ENCODE measurements at places on chromosomes 5 and 9.

DNA sequence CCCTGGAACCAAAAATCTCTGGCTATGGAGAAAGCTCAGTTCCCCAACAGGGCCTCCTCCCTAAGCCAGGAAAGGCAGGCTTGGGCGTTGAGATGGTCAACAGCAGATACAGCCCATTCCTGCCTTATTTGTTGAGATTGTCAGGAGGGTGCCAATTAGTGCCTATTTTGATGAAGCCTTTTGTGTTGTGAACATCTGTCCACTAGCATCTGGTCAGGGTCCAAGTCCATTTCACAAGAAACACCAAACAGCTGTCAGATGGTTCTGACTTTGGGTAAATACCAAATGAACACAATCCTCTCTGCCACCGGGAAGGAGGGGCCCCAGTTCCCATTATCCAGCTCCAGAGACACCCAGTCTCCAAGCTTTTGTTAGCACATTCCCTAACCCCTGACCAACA lies 19.9 kb downstream of the SEMA6A start:
- DNase-seq, result peak; percentile 86

GRCh38 chr5:143054480-143054941 lies 284.3 kb downstream of the ARHGAP26 start:
- DNase-seq, result no peak

DNA sequence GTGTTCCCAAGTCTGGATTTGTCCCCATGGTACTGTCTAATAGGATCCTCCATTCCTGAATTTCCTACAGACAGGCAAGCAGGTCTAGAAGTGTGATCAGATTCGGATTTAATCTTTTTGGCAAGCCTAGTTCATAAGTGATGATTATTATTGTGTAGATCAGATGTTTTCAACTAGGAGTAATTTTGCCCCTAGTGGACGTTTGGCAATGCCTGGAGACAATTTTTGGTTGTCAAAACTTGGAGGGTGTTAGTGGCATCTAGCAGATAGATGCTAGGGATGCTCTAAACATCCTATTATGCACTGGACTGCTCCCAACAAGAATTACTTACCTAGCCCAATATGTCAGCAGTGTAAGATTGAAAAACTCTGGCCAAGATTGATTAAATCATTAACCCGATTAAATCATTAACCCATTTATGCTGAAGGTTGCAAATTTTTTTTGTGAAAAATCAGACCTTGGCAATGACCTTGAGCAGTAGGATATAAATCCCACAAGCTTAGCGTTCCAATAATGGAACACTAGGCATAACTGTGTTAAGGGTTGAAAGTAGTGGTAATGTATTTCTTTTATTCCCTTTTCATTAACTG lies 28.2 kb downstream of the TCERG1 start:
- no peak for DNase-seq

GRCh38 chr9:134858051-134858841 lies 22.4 kb upstream of the FCN2 start:
- no peak for DNase-seq

DNA sequence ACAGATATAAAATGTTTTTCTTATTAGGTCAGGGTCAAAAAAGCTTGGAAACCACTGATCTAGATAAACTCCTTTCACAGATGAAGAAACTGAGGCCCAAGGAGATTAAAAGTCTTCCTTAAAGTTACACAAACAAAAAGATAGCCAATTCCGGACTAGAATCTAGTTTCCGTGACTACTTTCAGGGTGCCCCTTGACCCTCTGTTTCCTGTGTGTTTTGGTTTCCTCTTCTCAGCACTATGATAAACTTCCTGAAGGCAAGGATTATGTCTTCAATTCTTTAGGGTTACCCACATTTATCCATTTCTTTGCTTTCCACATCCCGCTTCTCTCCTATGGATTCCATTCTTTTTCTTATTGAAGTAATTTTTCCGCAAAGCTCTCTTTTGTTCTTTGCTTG lies 83.1 kb downstream of the ADAMTS12 start:
- no peak for DNase-seq

DNA sequence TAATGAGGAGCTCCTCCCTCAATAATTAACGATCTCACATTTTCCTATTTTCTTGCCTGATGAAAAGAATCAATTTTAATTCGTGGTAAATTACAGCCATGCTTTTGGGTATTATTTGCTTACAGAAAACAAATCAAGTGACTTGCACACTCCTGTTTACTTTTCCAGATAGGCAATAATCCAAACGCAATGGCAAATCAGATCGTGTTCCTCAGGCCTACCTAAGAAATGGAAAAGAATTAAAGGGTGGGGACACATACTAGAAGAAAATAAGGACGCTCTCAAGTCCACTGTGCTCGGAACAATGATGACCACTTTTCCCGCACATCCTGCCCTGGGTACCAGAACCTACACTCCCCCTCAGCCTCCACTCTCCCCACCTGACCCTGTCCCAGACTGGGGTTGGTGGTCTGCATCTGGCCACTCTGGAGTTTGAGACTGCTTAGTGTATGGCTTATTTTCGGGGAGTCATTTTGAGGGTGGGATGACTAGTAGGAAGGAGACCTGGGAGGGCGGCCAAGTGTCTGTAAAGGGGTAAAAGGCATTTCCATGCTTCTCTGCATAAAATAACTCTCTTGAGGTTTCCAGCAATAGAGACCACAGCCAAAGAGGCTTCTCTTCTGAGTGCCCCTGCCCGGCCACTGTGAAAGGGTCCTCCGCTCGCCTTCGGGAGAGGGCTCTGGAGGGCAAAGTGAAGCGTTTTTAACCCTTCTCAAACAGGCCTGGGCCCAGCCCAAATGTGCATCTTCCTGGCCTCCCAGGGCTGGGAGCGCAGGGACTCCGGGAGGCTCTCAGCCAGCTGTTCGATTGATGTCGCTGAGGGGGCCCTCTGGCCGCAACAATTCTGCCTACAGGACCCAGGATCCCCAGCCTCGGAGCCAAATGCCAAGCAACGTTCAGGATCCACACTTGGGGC lies 4.5 kb upstream of the OTP start:
- no peak for DNase-seq

DNA sequence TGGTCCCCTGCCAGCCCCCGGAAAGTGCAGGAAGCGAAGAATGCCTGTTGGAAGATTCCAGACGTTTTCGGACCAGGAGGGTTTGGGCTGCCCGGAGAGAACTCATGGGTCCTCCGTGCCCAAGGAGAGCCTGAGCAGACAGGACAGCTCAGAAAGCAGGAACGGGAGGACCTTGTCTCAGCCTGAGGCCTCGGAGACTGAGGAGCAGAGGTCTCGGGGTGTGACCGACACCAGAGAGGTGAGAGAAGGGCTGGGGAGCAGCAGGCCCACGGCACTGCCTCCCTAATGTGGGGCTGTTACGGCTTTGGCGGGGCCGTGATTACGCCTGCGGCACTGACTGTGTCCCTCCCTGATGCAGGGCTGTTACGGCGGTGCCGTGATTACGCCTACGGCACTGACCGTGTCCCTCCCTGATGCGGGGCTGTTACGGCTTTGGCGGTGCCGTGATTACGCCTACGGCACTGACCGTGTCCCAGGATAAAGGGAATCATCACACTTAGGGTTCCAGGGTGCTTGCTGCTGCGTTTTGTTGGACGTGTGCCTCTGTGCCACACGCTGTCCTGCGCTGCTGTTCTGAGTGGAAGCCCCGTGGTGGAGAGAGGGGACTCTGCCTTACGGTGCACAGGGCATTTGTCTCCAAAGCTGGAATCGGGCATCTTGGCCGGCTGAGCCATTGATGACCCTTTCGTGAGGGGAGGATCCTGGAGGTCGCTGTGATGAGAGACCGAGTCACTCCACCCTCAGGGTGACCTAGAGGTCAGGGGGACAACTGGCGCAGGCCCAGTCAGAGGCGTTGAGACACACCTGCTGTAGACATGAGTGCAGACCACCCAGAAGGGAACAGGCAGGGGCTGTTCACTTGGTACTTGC lies 25.7 kb downstream of the CEP72 start:
- DNase-seq, result no peak

- DNase-seq, result no peak
Observed at GRCh38 chr9:4086119-4087090, 213.5 kb downstream of the GLIS3 start.

DNA sequence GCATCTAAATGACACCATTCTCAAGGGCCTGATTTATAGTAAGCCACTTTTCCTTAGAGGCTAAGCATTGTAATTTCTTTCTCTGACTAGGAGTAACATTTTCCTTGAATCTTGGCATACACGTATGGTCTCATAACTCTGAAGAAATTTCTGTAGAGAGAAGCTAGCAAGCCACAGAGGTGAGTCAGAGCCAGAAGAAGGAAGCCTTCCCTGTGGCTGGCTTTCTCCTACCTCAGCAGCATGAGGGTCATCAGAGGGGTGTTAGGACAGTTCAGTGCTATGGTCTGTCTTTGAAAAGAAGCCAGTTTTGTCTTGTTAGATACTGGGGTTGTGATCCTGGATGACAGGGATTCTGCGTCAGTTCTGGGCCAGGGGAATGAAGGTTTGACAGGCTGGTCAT lies 3.2 kb downstream of the SNX30 start:
- DNase-seq, result no peak

- no peak for DNase-seq
Observed at GRCh38 chr5:123659495-123659894, 147.5 kb downstream of the CSNK1G3 start.

DNA sequence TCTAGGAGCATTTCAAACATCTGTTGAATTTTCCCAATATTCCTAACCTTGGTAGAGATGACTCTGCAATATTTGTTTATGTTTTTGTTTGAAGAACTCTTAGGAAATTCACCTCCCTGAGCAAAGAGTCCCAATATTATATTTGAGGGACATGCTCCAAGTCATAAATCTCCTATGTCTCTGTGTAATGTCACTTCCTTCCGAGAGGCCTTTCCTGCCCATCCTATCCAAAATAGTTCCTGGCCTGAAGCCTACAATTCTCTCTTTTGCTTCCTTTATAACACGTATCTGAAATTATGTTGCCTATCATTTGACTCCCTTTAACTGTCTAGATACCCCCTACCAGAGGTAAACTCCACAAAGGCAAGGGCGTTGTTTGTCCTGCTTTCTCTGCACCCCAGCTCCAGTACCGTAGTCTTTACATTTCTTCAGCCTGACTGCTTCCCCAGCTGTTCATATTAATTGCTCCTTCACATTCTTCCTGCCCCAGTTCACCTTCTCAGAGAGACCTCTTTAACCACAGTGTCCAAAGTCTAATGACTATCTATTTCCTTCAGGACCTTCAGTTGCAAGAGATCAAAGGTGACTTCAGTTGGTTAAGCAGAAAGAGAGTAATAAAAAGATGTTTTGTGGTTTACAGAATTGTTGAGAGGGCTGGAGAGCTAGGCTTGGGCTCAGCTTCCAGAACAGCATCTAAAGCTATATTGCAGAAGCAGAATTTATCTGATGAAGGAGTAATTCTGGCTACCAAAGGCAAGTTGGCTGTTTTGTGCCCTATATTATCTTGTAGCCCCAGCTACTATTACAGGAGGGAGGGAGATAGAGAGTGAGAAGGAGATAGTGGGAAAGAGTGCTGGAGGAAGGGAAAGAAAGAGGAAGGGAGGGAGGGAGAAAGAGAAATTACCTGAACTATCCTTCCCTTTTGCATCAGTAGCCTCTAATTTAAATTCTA lies 109.3 kb upstream of the TMEM161B start:
- DNase-seq, result no peak

DNA sequence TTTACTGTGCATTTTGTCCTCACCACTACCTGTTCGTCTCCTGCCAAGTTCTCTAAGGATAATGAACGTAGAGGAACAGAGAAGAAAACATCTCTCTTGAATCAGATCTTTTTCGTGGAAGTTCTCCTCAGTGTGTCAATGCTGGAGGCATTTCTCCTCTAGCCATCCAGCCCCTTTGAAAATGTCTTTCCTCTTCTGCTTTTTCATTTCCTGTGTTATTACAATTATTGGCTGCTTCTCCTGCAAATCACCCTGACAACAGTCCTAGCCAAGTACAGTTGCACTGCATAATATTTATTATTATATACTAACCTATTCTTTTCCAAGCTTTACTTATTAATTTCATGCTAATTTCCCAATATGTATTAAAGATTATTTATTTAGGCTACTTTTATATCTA lies 61.8 kb upstream of the TRPM3 start:
- DNase-seq, result no peak

GRCh38 chr5:131525805-131526204 lies 109.2 kb downstream of the RAPGEF6 start:
- DNase-seq, result no peak

Measured in NCI-H1930 (cell line).